HFFc6 (cell line): ENCODE measurements at places on chromosomes 5 and 9.

- H3K4me3 ChIP-seq: no peak overlapping the region
- H3K4me1 ChIP-seq: no peaks in the 10 kb centered on the region
- H3K27ac ChIP-seq: no peak overlapping the region
- DNase-seq: peak; percentile 37
Measured at GRCh38 chr9:124110307-124110915, 98.8 kb downstream of the LHX2 start.

GRCh38 chr5:21071421-21071820 is 1083.4 kb upstream of the CDH18 start:
- H3K36me3 ChIP-seq: no peaks in the 10 kb centered on the region
- no peak for DNase-seq
- H3K4me1 ChIP-seq: no peaks in the 10 kb centered on the region
- H3K27me3 ChIP-seq: no peaks in the 10 kb centered on the region

DNA sequence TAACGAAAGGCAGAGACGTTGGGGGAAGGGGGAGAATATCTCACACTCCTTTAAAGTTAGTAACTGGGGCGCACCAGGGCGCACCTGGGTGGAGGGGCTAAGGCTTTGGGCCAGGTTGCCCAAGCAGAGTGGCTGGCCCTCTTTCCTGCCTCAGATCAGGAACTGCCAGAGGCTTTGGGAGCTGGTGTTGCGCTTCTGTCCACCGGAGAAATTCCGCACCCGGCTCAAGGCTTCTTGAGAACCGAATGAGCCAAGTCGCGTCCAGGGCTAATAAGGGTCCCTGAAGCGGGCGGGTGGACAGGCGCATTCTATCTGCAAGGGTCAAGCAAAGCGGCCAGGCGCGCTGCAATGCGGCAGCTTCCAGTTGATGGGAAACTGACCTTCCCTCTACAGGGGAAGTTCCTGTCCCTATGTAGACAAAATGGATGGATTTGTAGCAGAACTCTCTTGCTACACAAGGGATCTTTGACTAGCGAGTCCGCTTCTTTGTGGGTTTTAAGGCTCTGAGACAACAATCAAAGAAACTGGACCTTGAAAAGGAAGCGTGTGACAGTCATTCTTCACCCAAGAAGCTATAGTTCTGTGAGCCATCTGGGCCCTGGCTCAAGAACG is 5.5 kb downstream of the PAX5 start:
- DNase-seq: no peak
- peaks cover 3% of the 10 kb centered on the region; the same call in 1 of the 2 replicates for H3K36me3 ChIP-seq
- H3K4me3 ChIP-seq: no peak overlapping the region
- H3K27ac ChIP-seq: no peak overlapping the region
- peaks cover 12% of the 10 kb centered on the region; the same call in 1 of the 2 replicates for H3K4me1 ChIP-seq
- peaks cover 67% of the 10 kb centered on the region for H3K27me3 ChIP-seq

DNA sequence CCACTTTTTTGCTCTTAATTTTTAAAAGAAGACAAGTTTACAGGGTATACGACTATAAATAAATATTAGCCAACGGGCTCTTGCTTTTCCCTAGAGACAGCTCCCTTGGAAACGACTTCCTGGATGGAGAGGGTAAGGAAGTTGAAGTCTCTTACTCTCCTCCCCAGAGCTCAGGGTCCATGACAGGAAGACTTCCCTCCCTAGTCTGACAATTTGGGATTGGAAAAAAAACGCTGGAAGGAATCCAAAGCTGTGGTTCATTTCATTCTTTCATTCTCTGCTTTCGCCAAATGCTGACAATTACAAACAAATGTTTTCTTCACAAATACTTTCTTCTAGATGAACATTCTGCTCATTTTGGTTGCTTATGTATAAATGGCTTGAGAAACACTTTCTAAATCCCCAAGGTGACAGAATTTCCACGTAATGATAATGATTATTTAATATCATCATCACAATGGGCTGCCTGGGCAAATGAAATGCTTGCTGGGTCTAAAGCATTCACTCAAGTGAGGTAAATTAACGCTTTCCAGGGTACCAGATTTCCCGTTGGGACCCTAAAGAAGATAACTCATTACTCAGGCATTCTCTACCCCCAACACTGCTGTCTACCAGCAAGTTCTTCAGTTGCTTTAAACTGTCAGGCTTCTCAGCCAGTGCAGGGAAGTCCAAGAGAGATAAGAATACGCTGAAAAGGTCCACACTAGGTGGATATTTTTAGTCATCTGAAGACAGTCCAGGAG is 139.8 kb upstream of the SLC30A5 start:
- H3K4me3 ChIP-seq: no peak overlapping the region
- no peak overlapping the region for H3K27ac ChIP-seq
- no peaks in the 10 kb centered on the region for H3K36me3 ChIP-seq
- no peaks in the 10 kb centered on the region for H3K4me1 ChIP-seq
- H3K27me3 ChIP-seq: peaks cover 4% of the 10 kb centered on the region; the same call in 1 of the 2 replicates

DNA sequence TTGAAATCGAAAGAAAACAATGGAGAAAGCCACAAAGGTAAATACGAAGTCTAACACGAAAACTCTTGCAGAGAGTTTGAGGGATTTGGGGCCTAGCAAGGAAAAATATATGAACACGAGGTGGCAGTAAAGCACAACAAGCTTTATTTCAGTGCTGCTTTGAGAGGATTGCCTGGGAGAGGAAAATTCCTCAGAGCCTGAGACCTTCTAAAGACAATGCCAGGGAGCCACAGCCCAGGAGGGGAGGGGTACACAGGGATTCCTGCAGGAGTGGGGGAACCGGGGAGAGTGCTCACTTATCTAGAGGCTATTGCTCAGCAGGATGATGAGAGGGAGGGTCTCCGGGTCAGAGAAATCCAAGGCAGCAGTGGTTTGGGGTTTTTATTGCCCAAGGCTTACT is 134.9 kb upstream of the ADCY2 start:
- no peak overlapping the region for H3K4me3 ChIP-seq
- H3K27ac ChIP-seq: no peak overlapping the region
- DNase-seq: peak; percentile 44
- H3K4me1 ChIP-seq: no peaks in the 10 kb centered on the region
- no peaks in the 10 kb centered on the region; the same call in 1 of the 2 replicates for H3K27me3 ChIP-seq
- H3K36me3 ChIP-seq: no peaks in the 10 kb centered on the region

DNA sequence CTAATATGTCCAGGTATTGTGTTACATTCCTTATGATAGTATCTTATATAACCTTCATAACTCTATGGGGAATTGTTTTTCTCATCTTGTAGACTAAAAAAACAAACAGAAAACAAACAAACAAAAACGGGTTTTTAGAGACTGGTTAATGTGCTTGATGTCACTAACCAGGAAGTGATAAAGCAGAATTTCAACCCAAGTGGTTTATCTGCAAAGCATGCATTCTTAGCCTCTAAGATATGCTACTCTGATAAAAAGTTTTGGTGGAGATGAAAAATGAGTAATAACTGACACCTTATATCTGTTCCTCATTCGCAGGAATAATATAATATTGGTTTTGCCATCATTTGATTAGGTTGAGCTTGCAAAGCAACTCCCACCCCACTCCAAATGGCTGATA is 53.4 kb downstream of the PUM3 start:
- no peaks in the 10 kb centered on the region; the same call in 1 of the 2 replicates for H3K27me3 ChIP-seq
- peaks cover 26% of the 10 kb centered on the region for H3K4me1 ChIP-seq
- no peak overlapping the region for H3K27ac ChIP-seq
- H3K4me3 ChIP-seq: no peak overlapping the region
- DNase-seq: no peak

GRCh38 chr5:99449786-99450185 is 521.0 kb upstream of the CHD1 start:
- no peak for DNase-seq
- no peak overlapping the region for H3K4me3 ChIP-seq
- no peak overlapping the region for H3K27ac ChIP-seq
- H3K4me1 ChIP-seq: no peaks in the 10 kb centered on the region
- H3K36me3 ChIP-seq: no peaks in the 10 kb centered on the region
- no peaks in the 10 kb centered on the region for H3K27me3 ChIP-seq

GRCh38 chr5:83095957-83096539 is 18.7 kb downstream of the XRCC4 start:
- peak overlapping the region; percentile 87 for H3K27ac ChIP-seq
- peaks cover 21% of the 10 kb centered on the region for H3K36me3 ChIP-seq
- H3K4me3 ChIP-seq: peak overlapping the region; percentile 83
- H3K4me1 ChIP-seq: peaks cover 50% of the 10 kb centered on the region
- peak; percentile 83 for DNase-seq
- no peaks in the 10 kb centered on the region for H3K27me3 ChIP-seq
